ENCODE measurements at places on chromosomes 3 and 15.

- no peak for DNase-seq
Observed at GRCh38 chr3:118436697-118437262, 597.9 kb downstream of the IGSF11 start.

DNA sequence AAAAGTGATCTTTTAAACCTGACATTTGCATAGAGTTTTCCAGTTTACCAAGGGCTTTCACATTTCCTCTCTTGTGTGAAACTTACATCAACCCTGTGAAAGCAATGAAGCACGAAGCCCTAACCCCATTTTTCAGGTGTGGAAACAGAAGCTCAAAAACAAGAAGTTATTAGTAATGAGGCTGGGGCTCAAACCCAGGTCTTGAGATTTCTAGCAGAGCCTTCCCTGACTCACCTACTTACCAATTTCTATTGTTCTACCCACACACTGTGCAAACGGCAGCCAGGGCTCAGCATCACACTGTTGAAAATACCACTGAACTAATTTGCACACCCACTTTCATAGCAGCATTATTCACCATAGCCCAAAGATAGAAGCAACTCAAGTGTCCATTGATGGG lies 117.8 kb upstream of the IGF1R start:
- no peak for DNase-seq

DNA sequence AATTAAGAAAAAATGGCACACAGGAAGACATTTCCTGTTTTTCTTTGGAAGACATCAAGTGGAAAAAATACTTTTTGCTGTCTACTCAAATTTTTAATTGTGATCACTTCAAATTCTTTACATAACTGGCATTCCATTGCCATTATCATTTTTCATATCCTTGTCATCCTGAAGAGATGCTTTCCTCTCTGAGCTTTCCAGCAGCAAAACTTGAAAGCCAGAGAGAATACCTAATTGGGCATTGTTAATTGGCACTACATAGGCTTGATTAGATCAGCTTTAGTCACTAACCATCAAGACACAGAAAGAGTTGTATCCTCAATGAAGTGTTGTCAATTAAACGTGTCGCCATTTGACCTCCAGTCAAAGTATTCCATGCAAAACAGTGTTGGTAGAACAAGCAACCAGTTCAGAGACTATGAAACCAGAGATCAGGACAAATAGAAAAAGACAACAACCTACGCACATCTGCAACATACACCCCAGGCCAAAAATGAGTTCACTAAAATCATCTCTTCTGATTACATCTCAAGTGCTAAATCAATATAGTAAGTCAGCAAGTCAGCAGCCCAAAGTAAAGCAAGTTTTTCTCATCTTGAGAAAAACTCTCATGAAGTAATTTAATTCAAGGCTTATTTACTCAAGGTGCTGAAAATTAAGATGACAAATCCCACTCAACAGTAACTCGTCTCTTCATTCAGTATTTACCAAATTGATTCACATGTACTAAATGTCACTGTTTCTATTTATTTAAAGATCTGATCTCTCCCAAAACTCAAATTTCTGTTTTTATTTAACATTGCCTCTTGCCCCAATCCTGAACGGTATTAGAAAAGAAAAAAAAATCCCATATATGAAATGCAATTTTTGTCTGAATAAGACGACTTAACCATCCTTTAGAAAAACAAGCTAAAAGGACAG lies 123.0 kb downstream of the SUCLG2 start:
- no peak for DNase-seq

GRCh38 chr15:27535445-27536129 lies 563.5 kb downstream of the OCA2 start:
- DNase-seq, result no peak

DNA sequence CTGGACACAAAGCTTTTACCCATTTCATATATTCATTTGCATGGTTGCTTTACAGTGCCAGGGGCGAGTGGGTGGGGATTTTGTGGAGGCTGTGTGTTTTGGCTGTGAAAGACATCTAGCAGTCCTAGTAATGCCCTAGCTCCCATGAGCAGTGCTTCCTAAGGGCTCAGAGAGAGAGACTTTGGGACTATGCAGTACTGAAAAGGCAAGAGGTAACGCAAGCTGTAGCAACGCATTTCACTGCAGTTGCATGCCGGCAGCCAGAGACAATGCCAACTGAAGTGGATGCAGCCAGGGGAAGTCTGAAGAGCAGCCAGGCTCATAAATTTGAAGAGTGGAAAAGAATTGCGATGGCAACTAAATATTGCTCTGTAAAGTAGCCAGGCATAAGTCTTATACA lies 27.4 kb upstream of the ATP10A start:
- DNase-seq, result no peak

DNA sequence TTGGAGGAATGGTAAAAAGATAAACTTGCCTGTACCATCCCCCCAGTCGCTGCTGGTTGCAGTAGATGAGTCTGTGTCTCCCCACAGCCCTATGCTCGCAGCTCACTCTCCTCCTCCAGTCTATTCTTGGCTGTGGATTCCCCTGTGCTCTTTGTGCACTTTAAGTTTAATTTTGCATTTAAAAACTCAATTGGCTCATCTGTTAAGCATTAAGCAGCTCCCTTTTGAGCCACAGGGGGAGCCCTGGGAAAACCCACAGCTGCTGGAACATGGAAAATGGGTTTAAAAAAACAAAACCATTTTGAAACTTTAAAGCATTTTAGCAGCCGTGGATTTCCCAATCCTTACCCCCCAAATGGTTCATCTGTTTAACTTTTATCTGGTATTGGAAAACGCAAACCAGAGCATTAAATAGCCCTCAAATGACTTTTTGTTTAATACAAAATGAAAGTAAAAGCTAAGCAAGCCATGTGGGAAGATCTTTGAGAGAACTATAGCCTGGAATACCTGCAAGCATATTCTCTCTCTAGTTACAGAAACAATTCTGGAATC lies 536.9 kb downstream of the ZIC1 start:
- no peak for DNase-seq

- no peak for DNase-seq
Observed at GRCh38 chr3:25872200-25872877, 82.4 kb downstream of the OXSM start.

- no peak for DNase-seq
Observed at GRCh38 chr3:15490158-15490557, 31.3 kb downstream of the COLQ start.

DNA sequence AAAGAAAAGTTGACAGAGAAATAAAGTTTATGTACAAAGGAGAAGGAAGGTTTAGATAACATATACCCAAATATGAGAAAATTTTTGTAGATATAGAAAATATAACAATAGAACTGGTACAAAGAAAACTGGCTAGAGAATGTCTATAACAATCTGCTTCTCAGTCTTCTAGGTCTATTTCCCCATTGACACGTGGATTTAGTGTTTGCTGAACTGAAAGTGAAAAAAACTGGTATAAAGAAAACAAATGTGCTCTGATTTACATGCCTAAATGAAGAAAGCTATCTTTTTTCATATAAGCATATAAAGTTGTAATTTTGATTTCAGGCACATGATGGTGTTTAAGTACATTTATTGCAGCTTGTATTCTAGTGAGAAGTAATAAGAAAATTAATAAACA lies 9.8 kb downstream of the KCNMB2 start:
- no peak for DNase-seq

DNA sequence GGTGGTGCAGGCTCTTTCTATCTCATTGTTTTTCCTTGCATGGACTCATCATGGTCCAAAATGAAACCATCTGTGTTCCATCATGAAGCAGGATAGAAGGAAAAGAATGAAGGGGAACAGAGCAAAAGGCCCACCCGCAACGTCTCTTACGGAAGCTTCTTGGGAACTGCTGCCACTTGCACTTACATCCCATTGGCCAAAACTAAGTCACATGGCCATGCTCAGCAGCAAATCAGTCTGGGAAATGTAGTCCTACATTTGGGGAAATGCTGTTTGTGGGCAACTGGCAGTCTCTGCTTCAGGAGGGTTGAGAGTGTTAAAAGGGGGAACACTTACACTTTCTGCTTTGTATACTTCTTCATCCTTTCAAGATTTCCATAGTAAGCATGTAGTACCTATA lies 191.6 kb downstream of the SV2B start:
- DNase-seq, result no peak

DNA sequence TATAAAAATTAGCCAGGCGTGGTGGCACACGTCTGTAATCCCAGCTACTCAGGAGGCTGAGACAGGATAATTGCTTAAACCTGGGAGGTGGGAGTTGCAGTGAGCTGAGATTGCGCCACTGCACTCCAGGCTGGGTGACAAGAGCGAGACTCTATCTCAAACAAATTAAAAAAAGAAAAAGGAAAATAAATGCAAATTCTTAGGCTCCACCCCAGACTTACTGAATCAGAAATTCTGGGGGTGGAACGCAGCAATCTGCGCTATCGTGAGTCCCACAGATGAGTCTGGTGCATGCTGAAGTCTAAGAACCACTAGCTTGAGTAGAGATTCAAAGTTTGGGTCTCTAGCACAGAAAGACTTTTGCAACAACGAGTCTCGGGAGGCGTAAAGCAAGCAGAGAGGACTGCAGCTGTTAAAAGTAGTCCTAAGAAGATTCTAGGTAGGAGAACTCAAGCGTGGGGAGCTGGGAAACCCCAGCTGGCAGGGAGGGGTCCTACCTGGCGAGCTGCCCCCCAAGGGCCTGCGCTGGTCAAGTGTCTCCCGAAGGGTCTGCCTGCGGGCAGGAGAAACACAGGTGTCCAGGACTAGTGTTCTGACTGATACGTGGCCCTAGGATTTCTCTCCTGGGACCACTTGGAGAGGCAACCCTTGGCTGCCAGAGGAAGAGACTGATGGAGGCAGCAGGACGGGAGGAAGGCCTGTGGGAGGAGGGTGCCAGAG lies 21.9 kb downstream of the CEP19 start:
- DNase-seq, result no peak

- no peak for DNase-seq
Observed at GRCh38 chr3:13525827-13526625, 22.9 kb upstream of the FBLN2 start.

DNA sequence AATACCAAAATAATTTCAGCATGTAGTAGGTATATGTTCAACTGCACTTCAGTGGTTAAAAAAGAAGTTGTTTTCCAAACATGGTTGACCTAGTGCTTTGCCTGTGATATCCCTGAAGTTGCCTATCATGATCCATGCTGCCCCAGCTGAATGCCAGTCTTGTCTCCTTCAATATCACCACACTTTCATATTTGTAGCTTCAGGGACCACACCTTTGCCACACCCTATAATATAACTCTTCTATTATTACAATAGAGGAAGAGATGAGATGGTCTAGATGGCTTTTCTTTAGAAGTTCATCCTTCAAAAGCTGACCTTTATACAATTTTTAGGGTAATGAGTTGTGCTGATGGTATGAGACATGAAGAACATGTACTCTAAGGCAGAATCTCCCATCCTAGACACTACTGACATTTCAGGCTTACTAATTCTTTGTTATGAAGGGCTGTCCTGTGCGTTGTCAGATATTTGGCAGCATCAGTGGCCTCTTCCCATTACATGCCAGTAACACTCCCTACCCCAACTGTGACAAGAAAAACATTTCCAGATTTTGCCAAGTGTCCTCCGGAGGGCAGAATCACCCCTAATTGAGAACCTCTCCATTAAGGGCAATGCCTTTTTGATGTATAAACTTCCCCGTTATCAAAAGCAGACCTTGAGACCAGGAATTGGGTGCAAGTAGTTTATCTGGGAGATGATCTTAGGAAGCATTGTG lies 76.2 kb upstream of the PLCL2 start:
- no peak for DNase-seq

DNA sequence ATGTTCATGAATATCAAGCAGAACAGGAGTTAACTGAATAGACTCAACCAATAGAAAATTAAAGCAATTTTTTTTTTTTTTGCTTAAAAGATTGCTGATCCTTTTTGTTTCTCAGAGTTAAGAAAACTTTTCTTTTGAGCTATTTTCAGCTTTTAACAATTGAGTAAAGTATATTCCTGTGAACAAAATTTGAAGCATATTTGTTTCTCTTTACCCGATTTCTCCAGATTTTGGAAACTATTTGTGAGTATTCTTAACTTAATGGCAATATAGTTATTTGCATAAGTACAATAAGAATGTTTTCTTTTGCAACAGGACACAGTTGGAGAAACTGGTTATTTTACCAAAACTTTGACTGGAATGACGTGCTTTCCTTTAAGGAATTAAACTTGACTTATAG lies 53.4 kb upstream of the C15orf39 start:
- no peak for DNase-seq

GRCh38 chr3:169342652-169343505 lies 320.6 kb downstream of the MECOM start:
- no peak for DNase-seq

DNA sequence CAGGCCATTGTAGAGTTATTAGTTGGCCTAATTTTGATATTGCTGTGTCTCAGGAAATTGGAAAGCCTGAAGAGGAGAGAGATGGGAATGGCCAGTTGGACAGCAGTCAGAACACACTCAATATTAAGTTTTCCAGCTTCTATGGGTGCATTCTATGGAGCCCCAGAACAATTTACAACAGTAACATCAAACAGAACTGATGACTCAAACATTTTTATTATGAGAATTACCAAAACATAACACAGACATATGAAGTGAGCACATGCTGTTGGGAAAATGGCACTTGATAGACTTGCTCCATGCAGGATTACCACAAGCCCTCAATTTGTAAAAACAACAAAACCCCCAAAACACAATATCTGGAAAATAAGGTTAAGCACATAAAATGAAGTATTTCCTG lies 104.3 kb downstream of the GADL1 start:
- DNase-seq, result no peak

DNA sequence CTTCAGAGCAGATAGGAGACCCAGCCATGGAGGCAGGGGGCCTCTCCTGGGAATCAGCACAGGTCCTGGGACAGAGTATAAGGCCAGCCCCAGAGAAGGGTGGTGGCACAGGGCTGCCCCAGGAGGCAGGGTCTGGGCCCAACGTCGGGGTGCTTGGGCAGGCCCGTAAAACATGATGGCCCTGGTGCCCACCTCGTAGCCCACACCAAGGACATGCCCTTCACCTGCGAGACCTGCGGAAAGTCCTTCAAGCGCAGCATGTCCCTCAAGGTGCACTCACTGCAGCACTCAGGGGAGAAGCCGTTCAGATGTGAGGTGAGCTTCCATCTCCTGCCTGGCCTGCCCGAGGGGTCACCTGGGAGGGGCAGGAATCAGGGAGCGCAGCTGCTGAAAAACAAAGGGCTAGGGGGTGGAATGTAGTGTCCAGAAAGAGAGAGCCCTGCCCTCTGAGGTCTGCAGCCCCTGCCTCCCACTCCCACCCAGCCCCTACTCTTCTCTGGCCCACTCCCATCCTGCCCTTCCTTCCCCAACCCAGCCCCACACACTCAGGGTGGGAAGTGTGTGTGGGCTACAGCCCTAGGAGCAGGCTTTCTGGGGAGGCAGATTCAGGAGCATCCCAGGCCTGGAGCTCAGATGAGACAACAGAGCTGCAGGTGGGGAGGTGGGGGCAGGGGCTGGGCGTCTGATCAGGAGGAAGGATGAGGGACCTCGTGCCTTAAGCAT lies 9.5 kb downstream of the ZBTB47 start:
- no peak for DNase-seq

DNA sequence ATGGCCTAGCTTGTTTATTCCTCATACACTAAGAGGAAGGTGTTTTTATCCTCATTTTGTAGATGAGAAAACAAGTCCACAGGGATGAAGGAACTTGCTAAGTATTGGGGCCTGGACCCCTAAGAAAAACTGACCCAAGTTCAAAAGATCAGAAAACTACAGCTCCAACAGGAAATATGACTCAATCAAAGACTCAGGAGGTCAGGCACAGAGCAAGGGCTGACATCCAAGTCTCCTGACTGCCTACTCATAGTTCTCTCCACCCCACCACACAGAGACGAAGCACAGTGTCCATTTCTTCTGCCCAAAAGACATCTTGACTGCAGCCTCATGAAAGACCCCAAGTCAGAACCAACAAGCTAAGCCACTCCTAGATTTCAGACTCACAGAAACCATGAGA lies 26.9 kb upstream of the TPM1 start:
- no peak for DNase-seq
